ENCODE measurements at places on chromosomes 6 and 20. TPM values are rescaled to one million over a fixed set of nuclear protein-coding genes. Genes with fewer than 3 reads are reported as not detected.

- no peak for DNase-seq
These were observed at the start of gene CDH4 for GRCh38 chr20:61251529-61252393. Gene CDH4, plus strand, starts transcription at chr20:61252261.

DNA sequence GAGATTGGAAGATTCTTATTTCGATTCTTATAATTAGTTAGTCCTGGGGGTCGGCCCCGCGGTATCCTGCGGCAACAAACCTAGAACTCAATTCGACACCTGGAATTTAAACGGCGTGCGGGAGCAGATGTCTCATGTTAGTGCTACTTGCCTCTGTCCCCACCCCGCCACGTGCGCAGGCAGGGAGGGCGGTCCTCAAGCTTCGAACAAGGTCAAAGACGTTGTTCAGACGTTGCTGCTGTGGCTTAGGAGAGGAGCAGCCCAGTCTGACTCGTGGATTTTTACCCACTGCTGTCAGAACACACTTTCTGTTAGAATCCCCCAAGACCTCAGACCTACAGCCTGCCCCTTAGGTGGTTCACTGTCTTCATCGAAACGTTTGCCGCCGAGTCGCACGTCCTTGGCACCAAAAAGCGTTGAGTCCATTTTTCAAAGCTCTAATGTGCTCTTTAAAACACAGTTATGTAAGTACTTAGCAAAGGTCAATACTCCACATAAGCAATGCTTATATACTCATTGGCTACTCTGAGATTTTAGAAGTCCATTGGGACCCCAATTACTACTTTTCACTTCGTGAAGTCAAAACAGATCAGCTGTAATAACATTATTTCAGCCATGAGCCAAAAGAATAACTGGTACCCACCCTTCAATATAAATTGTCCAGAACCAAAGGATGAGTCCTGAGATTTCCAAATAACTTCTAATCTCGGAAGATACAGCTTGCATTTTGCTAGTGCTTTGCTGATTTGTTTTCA, 2.7 kb upstream of the C6orf62 start:
- peak; percentile 88 for DNase-seq

DNA sequence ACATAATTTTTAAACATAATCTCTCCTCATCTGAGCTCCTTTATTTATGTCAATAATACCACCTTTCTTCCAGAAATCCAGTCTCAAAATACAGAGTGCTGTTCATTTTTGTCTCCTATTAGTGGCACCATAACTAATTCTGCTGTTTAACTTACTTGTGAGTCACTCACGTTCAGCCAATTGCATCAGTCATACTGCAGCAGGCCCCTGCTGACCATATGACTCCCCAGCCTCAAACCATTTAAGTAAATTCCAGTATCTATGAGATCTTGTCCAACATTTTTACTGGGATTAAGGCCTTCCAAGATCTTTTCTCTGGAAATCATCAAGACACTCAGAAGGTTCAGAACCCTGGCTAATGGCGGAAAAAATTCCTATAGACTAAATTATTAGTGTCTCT, 982.2 kb upstream of the MAP3K7 start:
- DNase-seq = no peak

- no peak for DNase-seq
These were observed 79.8 kb upstream of the CD93 start for GRCh38 chr20:23165964-23166363.

SAMD3 gene
- 2.2 TPM for total RNA-seq
